ENCODE measurements at places on chromosomes 6 and 20. TPM values are rescaled to one million over a fixed set of nuclear protein-coding genes. Genes with fewer than 3 reads are reported as not detected.

The ULBP2 gene
- total RNA-seq: 1.1 TPM

The BFSP1 gene
- 0.24 TPM for total RNA-seq

The MEI4 gene
- total RNA-seq: 0.79 TPM

The GGT7 gene
- total RNA-seq: 9.0 TPM

The PDCD2 gene
- 46.7 TPM for total RNA-seq

The LINC00237 gene
- not detected for total RNA-seq

The RIN2 gene
- 9.5 TPM for total RNA-seq

The PFDN6 gene
- total RNA-seq: 25.1 TPM

The ZSCAN23 gene
- total RNA-seq: 0.73 TPM

The CLPSL1 gene
- not detected for total RNA-seq

The CST4 gene
- not detected for total RNA-seq

The CTAGE9 gene
- not detected for total RNA-seq

The RNF146 gene
- 19.5 TPM for total RNA-seq

The FKBP1C gene
- not detected for total RNA-seq

The PHIP gene
- total RNA-seq: 6.7 TPM

The LY6G5B gene
- total RNA-seq: 2.9 TPM

The ZNF337 gene
- total RNA-seq: 4.4 TPM

The ZKSCAN4 gene
- 2.2 TPM for total RNA-seq

The PXT1 gene
- not detected for total RNA-seq

The IL17A gene
- total RNA-seq: not detected

The ZSCAN16 gene
- total RNA-seq: 1.8 TPM

The PTK6 gene
- total RNA-seq: 0.95 TPM

The KCNK16 gene
- not detected for total RNA-seq

The PTGIS gene
- total RNA-seq: 11.9 TPM

The CD93 gene
- total RNA-seq: 21.5 TPM

The NRSN1 gene
- total RNA-seq: not detected

The CYP24A1 gene
- total RNA-seq: not detected

The SUMO4 gene
- total RNA-seq: 0.49 TPM

The WFDC2 gene
- not detected for total RNA-seq

The SCAF8 gene
- total RNA-seq: 13.1 TPM

The DEFB132 gene
- total RNA-seq: not detected
